ENCODE measurements at places on chromosomes 4 and X.

- no peak for DNase-seq
These were observed 33.6 kb downstream of the SETD7 start for GRCh38 chr4:139522457-139522856.

GRCh38 chrX:47186096-47186740, 7.4 kb upstream of the UBA1 start:
- DNase-seq: no peak

DNA sequence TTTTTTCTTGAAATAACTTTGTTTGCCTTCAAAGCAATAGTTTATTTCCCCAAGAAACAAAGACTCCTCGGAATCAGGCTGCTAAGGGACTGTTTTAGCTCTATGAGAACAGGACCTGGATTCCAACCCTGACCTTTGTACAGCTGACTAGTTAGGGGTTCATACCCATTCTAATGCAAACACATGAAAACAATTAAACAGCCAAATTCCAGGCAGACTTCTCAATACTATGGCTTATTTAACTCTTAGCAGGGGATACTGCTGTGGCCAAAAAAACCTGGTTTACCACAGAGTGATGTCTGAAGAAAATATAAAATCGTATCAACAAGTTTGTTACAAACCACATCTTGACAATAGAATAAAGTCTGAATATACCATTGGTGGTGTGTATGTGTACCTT, 129.6 kb upstream of the INTU start:
- no peak for DNase-seq

- DNase-seq: peak; percentile 0
These were observed 231.9 kb upstream of the INTU start for GRCh38 chr4:127400731-127401346.

DNA sequence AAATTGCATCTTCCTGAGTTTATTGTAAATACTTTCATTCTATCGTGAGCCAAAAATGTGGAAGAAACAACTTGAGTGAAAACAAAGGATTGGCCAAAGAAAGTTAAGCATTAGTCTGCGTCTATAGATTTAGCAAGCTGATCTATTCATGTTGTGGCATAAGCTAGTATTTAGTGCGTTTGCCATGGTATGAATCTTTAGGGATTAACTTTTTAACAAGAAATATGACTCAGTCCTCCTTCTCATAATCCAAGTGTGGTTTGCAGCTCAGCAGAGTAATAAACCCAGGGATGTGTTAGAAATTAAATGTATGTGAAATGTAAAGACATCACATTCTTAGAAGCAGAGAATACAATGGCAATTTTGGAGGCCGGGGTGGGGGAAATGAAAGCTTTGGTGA, 1110.9 kb downstream of the NLGN4X start:
- DNase-seq: no peak

GRCh38 chr4:52892880-52893279, 30.8 kb downstream of the RASL11B start:
- no peak for DNase-seq

GRCh38 chrX:84216406-84216805, 28.4 kb upstream of the RPS6KA6 start:
- no peak for DNase-seq

DNA sequence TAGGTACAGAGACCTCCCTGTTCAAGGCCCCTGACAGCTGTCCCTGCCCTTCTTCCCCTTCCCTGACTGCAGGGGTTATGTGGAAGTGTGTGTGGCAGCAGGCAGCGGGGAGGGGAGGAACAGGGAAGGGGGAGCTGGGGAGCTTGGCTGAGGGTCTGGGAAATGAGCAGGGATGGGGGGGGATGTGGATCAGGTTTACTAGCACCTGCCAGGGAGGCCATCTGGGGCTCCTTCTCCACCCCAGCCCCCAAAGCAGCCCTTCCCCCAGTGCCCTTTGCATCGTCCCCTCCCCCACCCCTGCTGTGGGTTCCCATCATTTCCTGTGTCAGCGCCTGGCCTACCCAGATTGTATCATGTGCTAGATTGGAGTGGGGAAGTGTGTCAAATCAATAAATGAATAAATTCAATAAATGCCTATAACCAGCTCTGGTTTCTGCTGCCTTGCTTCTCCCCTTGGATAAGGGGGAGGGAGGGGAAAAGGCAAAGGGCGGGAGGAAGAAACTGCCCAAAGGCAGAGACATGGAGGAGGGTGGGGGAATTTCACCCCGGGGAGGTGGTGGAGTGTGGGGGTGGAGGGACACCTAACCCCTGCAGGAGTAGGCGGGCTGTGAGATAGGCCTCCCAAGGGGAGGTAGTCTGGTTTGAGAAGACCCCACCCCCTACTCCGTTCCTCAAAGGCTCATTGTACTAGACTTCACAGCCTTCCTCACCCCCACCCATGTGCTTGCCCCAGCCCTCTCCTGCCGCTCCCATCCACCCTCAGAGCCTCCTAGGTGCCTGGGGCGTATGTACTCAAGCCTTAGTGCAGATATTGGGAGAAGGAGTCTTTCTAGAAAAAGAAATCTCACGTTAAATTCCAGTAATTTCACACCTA, 3.2 kb downstream of the CXorf65 start:
- no peak for DNase-seq

DNA sequence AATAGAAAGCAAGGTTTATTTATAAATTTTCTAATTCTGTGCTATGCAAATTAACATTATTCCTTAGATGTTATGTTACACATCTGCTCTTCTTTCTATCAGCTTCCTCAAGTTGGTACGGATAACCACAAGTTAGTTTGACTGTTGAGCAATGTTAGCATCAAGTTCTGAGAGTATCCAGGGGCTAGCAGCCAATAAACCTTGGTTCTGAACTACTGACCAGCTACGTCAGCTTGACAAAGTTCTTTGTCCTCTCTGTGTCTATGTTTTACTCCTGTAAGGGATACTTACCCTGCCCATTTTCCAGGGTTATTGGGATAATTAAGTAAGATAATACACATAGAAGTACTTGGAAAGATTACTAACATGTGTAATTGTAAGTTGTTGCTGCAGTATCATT, 8.1 kb upstream of the TEX13A start:
- no peak for DNase-seq

DNA sequence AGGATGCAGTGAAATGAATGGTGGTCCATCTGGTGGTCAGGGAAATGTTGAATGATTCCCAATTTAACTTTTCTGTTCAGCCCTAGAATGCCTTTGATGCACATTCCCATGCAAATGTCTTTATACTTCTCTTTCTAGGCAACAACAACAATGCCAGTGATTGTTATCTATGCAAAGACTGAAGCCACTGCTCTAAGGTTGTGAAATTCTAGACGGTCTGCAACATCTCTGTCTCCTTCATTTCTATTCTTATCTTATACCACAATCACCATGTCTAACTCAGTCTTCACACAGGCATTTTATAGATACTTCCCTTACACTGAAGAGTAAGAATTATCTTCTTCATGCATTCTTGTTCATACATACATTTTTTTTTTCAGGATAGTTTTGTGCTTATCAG, 84.5 kb downstream of the HPGD start:
- DNase-seq: no peak

DNA sequence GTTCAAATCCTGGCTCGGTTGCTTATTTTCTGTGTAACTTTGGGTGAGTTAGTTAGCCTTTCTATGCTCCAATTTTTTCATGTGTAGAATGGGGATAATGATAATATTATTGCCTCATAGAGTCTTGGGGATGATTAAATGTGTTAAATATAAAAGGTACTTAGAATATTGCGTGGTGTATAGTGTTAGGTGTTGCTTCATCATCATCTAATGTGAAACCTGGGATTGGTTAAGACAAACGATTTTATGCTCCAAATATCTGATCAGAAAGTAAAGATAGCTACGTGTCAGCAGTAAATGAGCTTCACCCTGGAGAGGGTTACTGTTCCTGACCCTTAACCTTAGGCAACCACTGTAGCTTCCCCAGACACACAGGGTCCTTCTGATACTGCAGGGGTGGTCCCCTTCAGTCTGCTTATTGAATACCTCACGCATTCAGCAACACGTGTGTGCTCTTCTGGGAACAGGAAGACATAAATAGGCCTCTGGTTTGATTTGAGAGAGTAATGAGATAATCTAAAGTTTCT, 50.1 kb downstream of the GPAT3 start:
- no peak for DNase-seq

Data from C1 segment of cervical spinal cord (tissue), 14 donors.